ENCODE measurements at places on chromosomes 12 and 14. TPM values are rescaled to one million over a fixed set of nuclear protein-coding genes. Genes with fewer than 3 reads are reported as not detected.

Gene AVPR1A
- 17.2 TPM for total RNA-seq

Gene FAIM2
- 6.2 TPM for total RNA-seq

GRCh38 chr14:68576496-68577244 is 216.2 kb downstream of the ZFP36L1 start:
- no peak for DNase-seq

Gene TDRD9
- 2.8 TPM for total RNA-seq

GRCh38 chr14:56092763-56093162 is 25.4 kb upstream of the PELI2 start:
- no peak for DNase-seq

DNA sequence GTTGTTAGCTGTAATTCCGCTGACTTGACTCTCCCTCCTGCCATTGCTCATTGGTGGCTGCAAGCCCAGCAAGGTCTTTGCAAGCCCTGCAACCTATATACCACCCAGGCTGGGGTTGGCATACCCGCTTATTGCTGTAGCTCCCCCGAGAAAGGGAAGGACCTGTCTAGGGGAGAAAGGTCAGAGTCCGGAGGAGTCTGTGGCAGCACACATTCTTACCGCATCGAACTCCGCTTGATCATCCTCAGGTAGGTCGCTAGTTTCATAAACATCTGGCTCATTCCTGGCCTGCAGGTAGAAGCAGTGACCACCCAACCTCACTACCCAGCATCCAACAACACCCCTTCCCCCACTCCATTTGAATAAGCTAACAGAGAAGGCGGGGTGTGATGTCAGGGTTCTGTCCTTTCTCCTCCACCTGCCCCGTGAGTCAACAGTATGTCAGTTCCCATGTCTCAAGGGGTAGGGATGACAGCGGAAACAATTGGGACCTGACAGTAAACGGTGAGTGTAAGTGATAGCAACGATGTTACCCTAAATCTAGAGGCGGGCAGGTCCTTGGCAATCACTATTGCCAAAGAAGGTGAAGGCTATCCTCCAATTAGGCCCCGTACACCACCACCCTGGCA is 1.1 kb downstream of the DCTN2 start:
- DNase-seq = no peak

GRCh38 chr14:52015411-52016030 is 26.2 kb downstream of the RTRAF start:
- no peak for DNase-seq

DNA sequence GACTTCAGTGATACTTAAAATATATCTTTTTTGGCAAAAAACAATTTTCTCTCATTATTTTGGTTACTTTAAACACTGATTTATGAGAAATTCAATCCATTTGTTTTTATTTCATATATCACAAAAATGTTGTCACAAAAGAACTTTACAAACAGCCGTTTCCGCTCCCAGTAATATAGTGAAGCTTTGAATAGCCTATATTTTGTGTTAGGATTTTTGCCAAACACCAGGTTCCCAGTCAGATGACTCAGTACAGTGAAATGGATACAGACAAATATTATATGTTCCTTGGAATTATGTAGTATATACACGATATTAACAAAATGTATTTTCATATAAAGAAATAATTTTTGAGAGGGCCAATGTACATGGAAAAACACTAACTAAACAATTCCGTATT is 411.1 kb downstream of the CCER1 start:
- DNase-seq = no peak

Gene PPP2R5E
- total RNA-seq = 46.2 TPM

DNA sequence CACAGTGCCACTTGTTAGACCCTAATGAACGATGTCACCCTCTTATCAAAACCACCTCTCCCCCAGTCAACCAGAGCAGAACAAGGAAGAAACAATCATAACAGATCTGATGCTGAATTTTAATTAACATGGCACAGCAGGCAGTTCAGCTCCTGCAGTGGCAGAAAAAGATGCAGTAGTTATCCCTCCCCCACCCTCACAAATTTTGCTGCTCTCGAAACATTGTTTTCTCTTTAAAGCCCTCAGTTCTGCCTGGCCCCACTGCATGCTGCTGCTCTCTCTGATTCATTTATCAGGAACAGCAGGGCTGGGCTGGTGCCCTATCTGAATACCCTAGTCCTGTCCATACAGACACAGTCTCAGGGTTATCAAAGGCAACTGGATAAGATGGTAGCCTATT is 12.2 kb downstream of the CCDC175 start:
- no peak for DNase-seq

- no peak for DNase-seq
These were observed 270.5 kb downstream of the C12orf75 start for GRCh38 chr12:105600911-105601545.

DNA sequence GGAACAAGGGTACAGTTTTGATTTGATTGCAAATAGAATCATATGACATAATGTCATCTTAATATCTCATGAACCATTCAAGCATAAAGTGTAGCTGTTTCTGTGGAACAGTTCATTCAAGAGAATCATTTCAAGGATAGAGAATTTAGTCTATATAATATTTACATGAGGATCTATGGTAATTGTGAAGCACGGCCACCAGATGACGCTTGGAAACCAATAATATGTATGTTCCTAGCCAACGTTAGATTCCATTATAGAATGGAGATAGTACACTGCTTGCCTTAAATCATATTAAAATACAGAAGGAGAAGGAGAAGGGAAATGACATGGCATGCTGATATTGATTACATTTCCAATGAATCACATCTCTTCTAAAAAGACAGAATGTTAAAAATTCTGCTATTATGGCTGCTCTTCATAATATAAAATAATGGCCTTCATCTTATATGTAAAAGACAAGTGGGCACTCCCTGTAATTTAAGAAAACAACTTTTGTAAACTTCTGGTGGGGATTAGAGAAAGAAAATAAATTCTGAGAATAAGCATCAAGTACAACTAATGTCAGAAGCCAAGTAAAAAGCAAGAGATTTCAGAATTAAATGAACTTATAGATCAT is 351.0 kb downstream of the NAV3 start:
- no peak for DNase-seq

DNA sequence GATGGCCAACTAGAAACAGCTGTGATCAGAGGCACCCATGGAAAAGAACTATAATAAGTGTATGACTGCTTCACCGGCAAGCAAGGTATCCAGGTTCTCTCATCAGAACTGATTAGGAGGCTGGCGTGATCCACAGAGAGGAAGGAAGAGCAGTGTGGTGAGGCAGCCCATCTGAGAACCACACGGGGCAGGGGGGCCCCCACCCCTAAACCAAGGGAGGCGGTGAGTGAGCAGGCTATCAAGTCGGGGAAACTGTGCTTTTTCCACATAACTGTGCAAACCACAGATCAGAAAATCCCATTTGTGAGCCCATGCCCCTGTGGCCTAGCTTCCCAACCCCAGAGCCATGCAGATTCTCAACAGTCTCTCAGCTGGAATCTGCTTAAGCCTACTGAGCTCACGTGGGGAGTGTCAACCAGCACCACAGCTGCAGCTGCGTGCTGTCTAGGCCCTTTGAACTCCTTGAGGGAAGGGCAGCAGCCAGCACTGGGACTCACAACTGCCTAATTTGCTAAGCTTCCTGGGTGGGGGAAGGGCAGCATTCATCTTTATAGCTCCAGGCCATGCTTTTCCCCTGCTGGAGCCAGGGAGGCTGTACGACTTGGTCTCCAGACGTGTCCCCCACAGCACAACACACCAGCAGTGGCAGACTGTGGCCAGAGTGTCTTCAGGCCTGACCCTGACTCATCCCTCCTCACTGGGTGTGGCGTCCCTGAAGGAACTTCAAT is 444.4 kb upstream of the ATP2B1 start:
- DNase-seq = no peak

GRCh38 chr14:49164074-49164473 is 422.1 kb downstream of the RPS29 start:
- no peak for DNase-seq

Gene LRTM2
- not detected for total RNA-seq

GRCh38 chr12:47899466-47899865 is 5.3 kb downstream of the VDR start:
- DNase-seq = no peak

DNA sequence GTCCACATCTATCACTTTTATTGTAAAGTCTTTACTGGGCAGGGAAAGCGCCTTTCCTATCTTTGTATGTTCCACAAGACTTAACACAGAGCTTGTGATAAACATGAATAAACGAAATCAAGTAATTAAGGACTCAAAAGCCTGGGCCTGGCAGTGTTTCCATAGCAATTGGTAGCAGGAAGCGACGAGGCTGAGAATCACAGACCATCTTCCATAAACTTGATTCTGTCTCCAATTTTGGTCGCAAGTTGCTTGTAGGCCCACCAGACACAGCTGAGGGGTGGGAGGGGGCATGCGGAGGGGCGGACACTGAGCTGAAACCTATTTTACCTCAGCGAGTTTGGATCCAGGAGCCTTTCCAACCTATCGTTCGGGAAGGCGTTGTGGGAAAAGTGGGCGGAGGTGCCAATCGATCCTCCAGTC is 302 bp downstream of the CCDC38 start:
- no peak for DNase-seq

DNA sequence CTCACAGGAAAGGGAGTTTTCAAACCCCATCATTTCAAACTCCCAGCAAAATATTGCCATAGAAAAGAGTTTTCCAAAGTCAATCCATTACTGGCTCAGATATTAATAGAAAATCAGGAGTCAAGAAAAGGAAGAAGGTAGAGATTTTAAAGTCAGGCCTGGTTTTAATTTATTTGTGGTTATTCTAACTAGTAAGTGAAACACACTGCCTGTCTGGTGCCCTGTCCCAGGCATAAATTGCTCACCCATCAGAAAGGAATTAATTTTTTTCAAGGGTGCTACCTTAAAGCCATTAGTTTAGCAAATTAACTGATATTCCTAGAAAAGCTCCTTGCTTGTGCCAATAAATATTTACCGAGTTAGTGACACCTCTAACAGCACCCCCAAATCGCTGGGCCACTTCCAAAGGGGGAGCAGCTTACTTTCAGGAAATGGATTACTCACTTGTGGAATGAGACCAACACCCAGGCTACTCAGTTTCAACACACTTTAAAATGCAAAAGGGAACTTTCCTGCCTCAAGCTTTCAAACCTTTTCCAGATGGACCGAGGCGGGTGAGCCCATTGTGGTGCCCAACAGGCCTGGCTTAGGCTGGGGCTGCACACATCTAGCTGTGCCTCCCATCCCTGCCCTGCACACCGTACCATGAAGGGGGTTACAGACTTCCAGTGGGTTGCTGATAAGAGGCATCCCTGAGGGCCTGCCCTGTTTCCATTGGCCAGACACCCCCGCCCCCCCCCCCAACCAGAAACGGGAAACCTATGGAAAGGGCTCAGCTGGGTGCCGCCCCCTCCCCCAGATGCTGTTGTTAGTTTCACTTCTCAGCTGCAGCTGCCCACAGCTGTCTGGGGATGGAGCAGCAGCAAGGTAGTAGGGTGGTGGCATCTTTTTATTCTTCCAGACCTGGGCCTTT is 117.2 kb downstream of the SAMD4A start:
- DNase-seq = peak; percentile 49

GRCh38 chr12:49902399-49903350 is 1.0 kb downstream of the FAIM2 start:
- no peak for DNase-seq

GRCh38 chr12:107622001-107622400 is 63.6 kb upstream of the PWP1 start:
- no peak for DNase-seq

DNA sequence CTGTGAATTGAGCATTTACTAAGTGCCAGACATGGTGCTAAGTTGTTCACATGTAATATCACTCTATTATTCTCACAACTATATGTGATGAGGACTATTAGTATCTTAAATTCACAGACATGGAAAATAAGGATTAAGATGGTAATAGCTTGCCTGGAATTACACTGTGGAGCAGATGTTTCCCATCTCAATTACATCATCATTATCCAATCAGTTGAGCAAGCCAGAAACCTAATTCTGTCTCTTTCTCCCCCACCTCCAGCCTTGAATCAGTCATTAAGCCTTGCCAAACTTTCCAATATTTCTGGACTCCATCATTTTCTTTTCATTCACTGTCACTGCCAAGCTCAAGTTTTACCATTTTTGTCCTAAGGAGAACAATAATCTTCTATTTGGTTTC is 287.8 kb upstream of the KITLG start:
- no peak for DNase-seq

Gene TMPRSS12
- total RNA-seq = not detected

DNA sequence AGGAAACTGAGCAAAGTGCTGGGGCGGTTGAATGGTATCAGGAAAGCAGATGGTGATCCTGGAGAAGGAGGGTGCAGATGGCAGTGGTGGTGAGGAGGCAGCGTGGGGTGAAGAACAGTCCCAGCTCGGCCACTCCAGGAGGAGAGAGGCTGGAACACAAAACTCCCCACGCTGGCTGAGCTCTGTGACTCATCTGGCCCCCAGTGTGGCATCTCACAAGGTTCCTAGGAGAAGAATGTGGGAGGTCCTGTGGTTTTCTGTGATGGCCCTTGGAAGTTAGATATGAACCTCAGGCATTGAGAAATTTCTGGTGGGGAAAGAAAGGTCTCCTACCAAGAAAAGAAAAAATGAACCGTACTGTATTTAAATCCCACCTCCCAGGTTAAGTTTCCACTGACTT is 8.0 kb upstream of the NRXN3 start:
- no peak for DNase-seq

DNA sequence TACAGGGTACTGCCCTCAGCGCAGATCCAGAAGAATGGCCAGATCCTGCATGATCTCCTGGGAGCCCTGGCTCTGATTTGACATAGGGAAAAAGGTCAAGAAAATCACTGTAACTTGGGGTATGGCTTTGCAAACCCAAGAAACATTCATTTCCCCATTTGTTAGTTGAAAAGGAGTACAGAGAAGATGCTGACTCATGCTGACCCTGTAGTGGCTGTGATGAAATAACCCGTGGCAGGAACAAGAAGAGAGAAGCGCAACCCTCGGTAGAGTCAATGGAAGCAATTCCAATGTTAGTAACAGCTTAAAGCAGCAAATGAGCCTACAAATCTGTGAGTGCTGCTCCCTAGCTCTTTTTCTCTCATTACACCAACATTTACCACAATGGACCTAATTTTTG is 281.6 kb upstream of the NPAS3 start:
- no peak for DNase-seq

GRCh38 chr14:70894868-70895267 is 12.4 kb upstream of the PCNX1 start:
- no peak for DNase-seq

Gene TPH2
- total RNA-seq = not detected

GRCh38 chr14:79586416-79586815 is 624.9 kb downstream of the DIO2 start:
- DNase-seq = no peak

Gene UNC119B
- 28.4 TPM for total RNA-seq

- no peak for DNase-seq
These were observed 77.1 kb downstream of the PLXNC1 start for GRCh38 chr12:94225506-94225905.

DNA sequence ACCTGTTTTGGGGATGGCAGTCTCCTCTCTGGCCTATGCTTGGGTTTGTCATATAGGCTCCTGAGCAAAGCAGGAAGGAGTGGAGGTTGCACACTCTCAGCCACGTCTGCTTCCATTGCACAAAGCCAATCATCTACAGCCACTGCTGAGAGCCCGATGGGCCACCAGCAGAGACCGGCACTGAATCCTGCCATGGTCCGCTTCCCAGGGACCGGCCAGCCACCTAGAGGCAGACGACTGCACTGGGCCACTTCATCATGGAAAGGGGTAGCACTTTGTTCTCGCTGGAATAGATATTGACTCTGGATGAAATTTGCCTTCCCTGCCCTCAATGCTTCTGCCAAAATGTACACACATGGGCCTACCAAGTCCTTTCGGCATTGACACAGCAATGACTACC is 22.3 kb downstream of the DLK1 start:
- no peak for DNase-seq

All from ureter (tissue), 1 donor.